ENCODE measurements at places on chromosomes 11 and 22.

DNA sequence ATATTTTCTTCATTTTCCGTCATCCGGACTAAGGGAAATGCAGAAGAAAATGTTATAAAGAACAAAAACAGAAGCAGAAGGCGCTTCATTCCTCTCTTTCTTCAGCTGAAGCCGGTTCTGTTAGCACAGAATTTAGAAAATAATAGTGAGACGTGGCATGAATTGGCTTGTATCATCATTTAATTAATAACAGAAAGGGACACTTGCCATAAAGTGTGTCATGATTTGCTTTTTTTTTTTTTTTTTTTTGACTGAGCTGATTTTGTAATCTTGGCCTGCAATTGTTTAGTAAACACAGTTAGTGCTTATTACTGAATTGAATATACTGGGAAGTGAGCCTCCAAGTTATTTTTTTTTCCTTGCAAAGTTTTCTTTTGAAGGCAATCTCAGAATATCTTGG, at the start of gene MMP27:
Gene MMP27 (minus strand): TSS at position 144 of the 400 bp plus-strand sequence. CDS start 55 bp downstream, at position 89.
- DNase-seq, result no peak

DNA sequence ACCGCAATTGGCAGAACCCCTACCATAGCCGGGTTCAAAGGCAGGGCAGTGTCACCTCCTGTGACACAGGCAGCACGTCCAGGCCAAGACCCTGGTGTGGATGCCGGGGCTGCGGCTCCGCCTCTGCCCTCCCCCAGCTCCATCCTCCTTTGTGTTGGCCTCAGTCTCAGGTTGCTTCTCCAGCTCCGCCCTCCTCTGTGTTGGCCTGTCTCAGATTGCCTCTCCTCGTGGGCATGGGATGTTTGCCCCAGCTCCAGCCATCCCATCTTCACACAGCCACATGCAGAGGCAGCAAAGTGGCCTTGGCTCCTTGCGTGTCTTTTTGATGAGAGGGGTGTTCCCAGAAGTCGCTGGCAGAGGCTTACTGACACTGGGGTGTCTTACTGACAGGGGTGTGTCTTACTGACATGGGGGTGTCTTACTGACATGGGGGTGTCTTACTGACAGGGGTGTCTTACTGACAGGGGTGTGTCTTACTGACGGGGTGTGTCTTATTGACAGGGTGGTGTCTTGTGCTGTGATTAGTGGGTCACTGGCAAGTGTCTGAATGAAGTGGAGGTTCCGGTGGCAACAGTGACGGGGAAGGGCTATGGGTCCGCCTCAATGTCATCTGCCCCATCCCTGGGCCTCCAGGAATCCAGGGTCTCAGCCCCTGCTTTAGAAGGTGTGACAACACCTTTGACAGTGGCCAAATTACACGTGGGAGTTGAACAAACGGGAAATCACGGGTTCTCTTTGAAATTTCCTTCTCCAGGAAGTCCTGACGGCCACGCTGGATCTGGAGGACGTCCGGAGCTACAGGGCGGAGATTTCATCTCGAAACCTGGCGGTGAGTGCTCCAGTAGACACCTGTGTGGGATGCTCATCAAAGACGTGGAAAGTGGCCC, 24.9 kb downstream of the NADSYN1 start:
- DNase-seq, result no peak

DNA sequence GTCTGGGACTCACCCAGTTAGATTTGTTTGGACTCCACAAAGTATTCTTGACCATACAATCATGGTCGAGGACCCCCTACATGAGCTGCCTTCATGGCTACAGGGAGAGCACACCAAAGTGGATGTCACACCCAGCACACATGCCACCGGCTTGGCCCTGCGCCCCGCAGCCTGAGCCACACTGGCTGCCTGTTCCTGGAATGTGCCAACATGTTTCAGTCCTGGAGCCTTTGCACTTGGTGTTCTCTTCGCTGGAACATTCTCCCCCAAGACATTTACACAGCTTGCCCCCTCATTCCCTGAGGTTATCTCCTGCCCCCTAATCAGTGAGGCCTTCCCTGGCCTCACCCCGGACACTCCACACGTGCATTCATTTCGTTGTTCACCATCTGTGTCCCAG, 46.0 kb downstream of the PPARA start:
- DNase-seq, result no peak

DNA sequence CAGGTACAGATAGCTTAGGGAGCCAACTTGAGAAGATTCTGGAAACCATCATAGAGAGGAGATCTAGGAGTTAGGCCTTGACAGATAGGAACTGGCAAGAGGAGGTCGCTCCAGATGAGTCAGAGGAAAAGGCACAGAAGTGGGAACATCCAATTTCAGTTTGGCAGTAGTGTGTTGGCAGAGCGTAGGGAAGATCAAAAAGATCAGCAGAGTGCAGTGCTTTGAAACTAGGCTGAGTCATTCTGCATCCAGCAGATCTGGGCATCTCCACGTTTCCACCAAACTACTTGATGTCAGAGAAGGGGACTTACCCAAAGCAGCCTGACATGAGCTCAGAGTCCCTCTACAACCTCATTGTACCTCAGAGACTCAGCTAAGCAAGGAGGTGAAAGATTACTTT, 58.5 kb downstream of the GAB4 start:
- DNase-seq, result no peak

GRCh38 chr11:87281496-87281895, 243.8 kb downstream of the TMEM135 start:
- no peak for DNase-seq

DNA sequence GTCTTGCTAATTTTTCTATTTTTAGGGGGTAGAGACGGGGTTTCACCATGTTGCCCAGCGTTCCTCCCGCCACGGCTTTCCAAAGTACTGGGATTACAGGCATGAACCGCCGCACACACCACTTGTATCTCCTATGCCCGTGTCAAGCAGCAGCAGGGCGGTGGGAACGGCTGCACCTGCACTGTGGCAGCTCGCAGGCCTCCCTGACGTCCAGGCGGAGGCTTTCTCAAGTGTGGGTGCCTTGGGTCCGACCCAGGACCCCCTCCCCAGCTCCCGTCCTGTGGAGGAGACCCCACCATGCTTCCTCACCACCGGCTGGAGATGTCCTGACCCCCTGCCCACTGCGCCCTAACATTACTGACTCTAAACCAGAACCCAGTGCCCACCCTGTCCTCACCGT, 25.7 kb downstream of the TSPAN4 start:
- no peak for DNase-seq

DNA sequence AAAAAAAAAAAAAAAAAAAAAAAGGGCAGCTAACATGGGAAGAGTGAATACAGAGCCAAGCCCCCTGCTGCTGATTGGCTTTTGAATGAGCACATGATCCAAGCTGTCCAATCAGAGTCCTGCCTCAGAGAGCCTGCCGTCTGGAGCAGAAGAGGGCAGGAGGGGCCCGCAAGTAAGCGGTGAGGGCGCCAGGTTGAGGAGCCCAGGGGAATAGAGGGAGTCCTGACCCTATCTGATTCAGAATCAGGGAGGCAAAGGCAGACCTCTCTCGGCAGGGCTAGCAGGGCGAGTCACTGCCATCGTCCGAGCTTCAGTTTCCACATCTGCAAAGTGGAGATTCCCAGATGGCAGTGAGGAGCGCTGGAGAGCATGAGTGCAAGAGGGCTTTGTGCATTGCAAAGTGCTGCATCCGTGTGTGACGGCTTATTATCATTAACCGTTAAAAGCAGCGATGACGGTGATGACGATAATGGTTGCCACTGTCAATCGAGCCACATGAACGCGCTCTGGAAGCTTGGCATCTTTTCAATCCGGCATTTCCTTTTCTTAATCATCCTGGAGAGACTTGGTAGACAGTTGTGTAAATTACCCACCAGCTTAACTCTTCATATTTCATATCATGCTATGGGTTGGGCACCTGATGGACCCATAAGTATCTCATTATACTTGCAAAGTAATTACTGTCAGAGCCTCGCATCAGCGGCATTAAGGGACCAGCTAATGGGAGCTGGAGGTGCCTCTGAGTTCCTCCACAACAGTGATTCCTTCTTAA, 68.6 kb upstream of the ATXN10 start:
- no peak for DNase-seq

DNA sequence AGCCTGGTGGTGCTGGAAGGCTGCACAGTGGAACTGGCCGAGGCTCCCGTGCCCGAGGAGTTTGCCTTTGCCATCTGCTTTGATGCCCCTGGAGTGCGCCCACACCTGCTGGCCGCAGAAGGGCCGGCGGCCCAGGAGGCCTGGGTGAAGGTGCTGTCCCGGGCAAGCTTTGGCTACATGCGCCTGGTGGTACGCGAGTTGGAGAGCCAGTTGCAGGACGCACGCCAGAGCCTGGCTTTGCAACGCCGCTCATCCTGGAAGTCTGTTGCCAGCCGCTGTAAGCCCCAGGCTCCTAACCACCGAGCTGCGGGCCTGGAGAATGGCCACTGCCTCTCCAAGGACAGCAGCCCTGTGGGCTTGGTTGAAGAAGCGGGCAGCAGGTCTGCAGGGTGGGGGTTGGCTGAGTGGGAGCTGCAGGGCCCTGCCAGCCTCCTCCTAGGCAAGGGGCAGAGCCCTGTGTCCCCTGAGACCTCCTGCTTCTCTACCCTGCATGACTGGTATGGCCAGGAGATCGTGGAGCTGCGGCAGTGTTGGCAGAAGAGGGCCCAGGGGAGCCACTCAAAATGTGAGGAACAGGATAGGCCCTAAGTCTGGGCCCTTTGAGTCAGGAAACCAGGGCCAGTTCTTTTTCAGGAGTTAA, 1.9 kb upstream of the SMDT1 start:
- no peak for DNase-seq

GRCh38 chr22:36913427-36914389, at the start of gene CSF2RB:
Gene CSF2RB, plus strand, starts transcription at chr22:36913628. Its CDS starts 8,580 bp downstream, at chr22:36922208.
- no peak for DNase-seq

DNA sequence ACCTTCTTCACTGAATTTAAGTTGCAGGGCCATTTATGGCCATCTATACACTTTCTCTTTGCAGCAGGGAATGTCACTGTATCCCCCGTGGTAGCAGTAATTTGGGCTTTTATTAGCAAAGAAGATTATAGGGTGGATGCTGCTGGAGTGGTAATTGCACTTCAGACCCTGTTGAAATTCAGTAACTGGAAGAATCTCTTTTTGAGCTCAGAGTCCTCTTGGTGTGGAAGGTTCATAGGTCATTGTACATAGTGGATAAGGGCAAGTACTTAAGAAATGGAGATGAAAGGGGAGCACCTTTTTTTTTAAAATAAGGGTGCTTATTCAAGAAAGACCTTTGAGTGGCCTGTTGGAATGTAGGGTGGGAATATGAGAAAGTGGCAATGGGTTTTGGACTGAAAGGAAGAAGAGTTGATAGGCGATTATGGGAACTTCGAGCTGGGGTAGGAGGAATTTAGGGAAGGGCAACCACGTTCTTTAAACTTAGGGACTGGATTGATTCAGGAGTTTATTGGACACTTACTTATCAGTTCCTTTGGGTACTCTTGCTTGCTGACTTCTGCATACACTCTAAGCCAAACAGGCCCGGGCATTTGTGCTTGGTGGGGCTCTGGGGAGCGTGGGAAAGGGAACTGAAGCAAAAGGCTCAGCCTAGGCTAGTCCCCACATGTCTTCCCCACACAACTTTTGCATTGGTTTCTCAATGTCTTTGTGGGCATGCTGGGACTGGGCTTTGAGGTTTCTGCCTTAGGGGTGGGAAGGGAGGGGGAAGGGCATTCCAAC, 26.5 kb downstream of the CTNND1 start:
- peak; percentile 28 for DNase-seq

- DNase-seq, result peak; percentile 55
These were observed 67.3 kb upstream of the NUP50 start for GRCh38 chr22:45096256-45096907.

- DNase-seq, result no peak
These were observed 195.4 kb upstream of the ARHGAP20 start for GRCh38 chr11:110907629-110908028.

DNA sequence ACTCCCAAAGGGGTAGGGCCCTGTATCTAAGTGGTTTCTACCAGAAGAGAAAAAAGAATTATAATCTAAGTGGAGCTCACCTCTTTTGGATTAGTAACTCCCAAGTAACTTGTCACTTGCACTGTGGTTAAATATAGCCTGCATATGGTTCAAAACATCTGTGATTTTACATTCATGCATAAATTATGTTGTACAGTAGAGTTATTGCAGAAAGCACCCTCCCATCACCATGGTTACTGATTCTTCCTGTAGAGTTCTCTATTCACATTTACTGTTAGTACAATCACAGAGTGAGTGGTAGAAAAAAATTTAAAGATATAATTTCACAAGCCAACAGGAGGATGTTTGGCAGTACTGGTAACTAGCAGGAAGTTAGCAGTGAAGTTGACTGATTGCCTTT, 80.4 kb downstream of the LRRC4C start:
- DNase-seq, result no peak

DNA sequence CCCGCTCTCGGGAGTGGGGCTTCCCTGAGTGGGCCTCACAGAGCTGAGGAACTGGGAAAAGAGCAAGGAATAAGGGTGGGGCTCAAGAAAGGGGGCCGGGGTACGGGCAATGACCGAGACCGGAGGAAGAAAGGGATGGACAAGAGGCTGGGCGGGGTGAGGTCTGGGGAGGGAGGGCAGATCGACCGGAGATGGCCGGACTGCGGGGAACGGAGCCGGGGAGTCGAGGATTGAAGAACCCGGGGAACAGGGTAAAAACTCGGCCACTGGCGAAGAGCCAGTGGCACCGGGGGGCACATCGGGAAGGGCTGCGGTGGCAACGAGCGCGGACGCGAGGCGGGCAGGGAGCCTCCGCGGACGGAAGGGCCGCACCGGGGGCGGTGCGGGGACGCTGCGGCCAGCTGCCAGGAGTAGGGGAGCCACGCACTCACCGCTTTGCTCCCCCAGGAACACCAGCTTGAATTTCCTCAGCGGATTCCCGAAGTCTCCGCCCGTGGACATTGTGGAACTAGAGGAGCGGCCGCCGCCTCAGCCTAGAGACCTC, 667 bp downstream of the RAB6A start:
- peak; percentile 15 for DNase-seq

DNA sequence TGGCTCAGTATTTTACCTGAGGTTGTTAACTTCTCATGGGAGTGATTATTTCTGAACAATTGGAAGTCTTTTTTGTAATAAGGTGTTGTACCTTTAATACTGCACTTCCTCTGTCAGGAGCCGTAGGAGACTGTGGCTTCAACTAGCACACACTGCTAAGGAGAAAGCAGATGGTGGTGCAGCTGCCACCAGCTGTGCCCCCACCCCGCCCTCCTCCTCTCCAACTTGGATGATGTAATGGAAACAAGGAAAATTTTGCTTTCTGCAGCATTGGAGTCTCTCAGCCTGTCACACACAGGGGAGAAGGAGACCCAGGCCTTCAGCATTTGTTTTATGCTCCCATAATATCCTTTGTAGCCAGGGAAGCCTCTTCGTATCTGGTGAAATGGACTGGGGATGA, 91.2 kb downstream of the TEAD1 start:
- no peak for DNase-seq

- no peak for DNase-seq
These were observed 918 bp downstream of the CHORDC1 start for GRCh38 chr11:90221803-90222458.

- no peak for DNase-seq
These were observed 884 bp downstream of the CENATAC start for GRCh38 chr11:118998822-118999221.

GRCh38 chr11:121696177-121696871, 243.6 kb upstream of the SORL1-AS1 start:
- no peak for DNase-seq

- DNase-seq, result no peak
These were observed 4.5 kb downstream of the ZMAT5 start for GRCh38 chr22:29762263-29762662.

GRCh38 chr11:77710358-77710757, 72.8 kb upstream of the CLNS1A start:
- DNase-seq, result no peak
